ENCODE measurements at places on chromosomes 12 and 14. TPM values are rescaled to one million over a fixed set of nuclear protein-coding genes. Genes with fewer than 3 reads are reported as not detected.

The STAC3 gene
- 0.25 TPM for total RNA-seq

The FAM181A gene
- 0.74 TPM for total RNA-seq

The SRP54 gene
- total RNA-seq, result 49.7 TPM

The PLEKHG7 gene
- not detected for total RNA-seq

The LRRC43 gene
- total RNA-seq, result 0.98 TPM

The PRKAG1 gene
- 19.4 TPM for total RNA-seq

The PUS7L gene
- 29.5 TPM for total RNA-seq

The IFI27L2 gene
- 11.3 TPM for total RNA-seq

The RIMBP2 gene
- total RNA-seq, result 34.2 TPM

The CISTR gene
- not detected for total RNA-seq

The RAD51B gene
- 4.4 TPM for total RNA-seq

The OR4L1 gene
- total RNA-seq, result not detected

The COPZ1 gene
- 52.6 TPM for total RNA-seq

The TAS2R7 gene
- not detected for total RNA-seq

The CCNT1 gene
- total RNA-seq, result 30.0 TPM

The GZMB gene
- total RNA-seq, result not detected

The ALG10B gene
- 11.8 TPM for total RNA-seq

The ACSM4 gene
- not detected for total RNA-seq

The TSPAN19 gene
- total RNA-seq, result under 0.01 TPM

The ESR2 gene
- 0.98 TPM for total RNA-seq

The PUS1 gene
- total RNA-seq, result 3.9 TPM

The KLRF1 gene
- not detected for total RNA-seq

The TAS2R46 gene
- 5.7 TPM for total RNA-seq

The BIN2 gene
- 0.74 TPM for total RNA-seq

The LIN7A gene
- total RNA-seq, result 28.5 TPM

The TAS2R14 gene
- 9.8 TPM for total RNA-seq

The DEGS2 gene
- 2.2 TPM for total RNA-seq

The POLE2 gene
- 5.2 TPM for total RNA-seq

The HOXC12 gene
- not detected for total RNA-seq

The ARHGAP9 gene
- total RNA-seq, result 0.25 TPM

The TTC8 gene
- 8.6 TPM for total RNA-seq

The CIROP gene
- total RNA-seq, result not detected

The FGF23 gene
- not detected for total RNA-seq

The DTX3 gene
- total RNA-seq, result 47.7 TPM

The NGDN gene
- 34.2 TPM for total RNA-seq

The BCL11B gene
- 35.4 TPM for total RNA-seq

The COL2A1 gene
- 0.74 TPM for total RNA-seq

The PRR4 gene
- 0.98 TPM for total RNA-seq

All from temporal lobe (tissue), 4 donors.